ENCODE measurements at places on chromosomes 2 and 18.
A peak's percentile ranks its signal among the peaks of the same experiment; 100 is the strongest.

DNA sequence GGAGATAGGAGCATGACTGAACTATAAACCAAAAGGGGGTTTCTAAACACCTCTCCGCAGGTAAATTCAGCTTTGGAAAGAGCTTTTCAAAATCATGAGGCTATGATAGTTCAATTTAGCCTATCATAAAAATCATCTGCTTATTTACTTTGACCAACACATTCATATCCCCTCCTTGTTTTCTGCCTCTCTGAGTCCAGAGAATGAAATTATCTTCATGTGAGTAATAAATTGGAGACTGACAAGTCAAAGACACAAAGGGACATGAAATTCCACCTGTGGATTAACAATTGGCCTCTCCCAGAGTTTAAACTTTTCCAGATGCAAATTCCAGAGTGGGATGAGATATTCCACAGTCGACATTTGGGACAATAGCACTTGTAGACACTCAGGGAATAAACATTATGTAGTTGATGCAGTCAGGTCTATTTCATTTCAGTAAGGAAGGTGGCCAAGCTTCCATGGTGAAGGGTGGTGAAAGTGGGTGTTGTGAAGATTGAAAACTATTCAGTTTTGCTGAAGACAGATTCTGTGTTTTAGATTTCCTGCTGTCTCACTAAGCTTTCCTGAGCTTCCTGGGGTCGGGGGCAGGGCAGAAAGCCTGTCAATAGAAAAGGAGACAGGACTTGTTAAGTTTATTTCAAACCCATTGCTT lies 84.7 kb downstream of the CDC42EP3 start:
- DNase-seq: peak; percentile 63

DNA sequence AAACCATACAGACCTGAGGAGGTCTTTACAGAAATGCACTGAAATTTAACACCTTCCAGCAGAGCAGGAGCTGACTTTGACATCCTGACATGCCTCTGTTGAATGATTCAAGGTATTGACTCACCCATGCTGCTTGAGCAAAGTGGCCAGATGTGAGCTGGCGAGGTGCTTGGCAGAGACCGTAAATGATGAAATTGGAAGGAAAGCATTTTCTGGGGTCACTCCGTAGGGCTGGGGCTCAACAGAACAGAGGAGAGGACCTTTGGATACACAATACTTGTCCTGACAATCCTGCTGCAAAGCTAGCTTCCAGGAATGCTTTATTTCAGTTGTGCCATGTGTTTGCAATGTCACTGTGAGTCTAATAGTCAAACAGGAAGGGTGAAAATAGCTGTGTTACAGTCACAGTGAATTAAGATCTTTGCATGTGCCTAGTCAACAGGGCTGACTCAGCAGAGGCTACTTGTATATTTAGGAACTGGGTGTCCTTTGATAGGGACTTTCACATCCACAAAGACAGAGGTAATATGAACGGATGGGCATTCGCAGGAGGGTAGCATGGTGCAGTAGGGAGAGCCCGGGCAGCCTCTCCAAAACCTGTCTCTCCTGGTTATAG lies 31.6 kb upstream of the NCK2 start:
- peak; percentile 31 for DNase-seq

GRCh38 chr2:143321994-143322393 lies 192.8 kb downstream of the ARHGAP15 start:
- peak; percentile 21 for DNase-seq

- no peak for DNase-seq
Measured at GRCh38 chr2:203661279-203661908, 45.0 kb upstream of the CD28 start.
